ENCODE measurements at places on chromosomes 12 and 14.

- peak; percentile 7 for DNase-seq
Measured at GRCh38 chr12:41497409-41497808, 309.3 kb downstream of the PDZRN4 start.

DNA sequence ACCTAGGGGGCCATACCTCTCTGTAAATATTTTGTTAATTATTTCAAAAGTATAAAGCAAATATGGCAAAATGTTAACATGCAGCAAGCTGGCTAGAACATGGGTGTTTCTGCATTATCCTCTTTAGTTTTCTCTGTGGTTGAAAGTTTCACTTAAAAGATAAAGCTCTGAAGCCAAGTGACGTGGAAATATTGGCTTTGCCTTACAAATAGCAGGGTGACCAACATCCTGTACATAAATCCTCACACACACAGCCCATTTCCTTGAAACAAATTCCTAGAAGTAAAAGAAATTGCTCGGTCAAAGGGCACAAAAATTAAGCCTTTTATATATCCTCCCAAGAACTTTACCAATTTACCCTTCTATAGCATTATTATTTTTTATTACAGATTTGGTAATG lies 10.6 kb upstream of the VWF start:
- DNase-seq = peak; percentile 9

DNA sequence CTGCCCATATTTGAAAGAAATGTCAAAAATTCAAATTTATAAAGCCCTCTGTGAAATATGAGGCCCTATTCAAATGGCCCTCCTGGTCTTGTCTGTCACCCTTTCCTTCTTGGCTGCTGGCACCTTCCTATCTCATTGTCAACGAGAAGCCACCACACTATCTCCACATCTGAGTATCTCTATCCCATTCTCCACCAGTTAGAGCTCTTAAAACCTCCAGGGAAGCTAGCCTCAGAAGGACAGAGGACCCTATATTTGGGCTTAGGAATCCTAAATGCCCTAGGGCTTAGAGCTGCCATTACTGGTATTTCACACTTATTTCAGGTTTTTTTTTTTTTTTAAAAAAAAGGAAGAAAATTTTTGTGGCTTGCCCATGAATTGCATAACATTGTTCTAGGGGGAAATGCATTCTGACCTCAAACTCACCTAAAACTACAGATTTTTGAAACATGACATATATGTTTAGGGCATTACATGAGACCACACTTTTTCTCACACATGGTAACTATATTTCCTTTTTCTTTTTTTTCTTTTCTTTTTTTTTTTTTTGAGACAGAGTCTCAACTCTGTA lies 25.0 kb downstream of the SLC25A21 start:
- peak; percentile 55 for DNase-seq

- no peak for DNase-seq
Measured at GRCh38 chr12:82838827-82839226, 152.1 kb downstream of the TMTC2 start.

- no peak for DNase-seq
Measured at GRCh38 chr14:73457041-73457923, 1.1 kb downstream of the NUMB start.

DNA sequence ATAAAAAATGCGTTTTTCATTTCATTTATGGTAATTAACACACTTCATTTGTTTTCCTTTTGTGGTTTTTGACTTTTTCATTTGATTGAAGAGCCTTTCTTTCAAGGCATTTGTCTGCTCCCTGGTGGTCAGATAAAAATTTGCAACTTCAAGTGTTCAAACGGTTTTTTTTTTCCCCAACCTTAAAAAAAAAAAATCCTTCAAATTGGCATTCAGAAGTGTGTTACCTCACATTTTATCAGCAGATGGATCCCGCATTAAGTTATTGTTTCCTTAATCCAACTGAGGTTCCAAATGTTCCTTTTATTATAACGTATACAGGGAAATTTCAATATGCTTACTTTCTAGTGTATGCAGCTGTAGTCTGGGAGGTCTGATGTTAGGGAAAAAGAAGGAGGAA lies 47.2 kb downstream of the MYF5 start:
- peak; percentile 68 for DNase-seq

- no peak for DNase-seq
Measured at GRCh38 chr12:60529723-60530122, 933.9 kb downstream of the SLC16A7 start.

GRCh38 chr12:26238341-26239121 lies 43.2 kb downstream of the SSPN start:
- peak; percentile 91 for DNase-seq

GRCh38 chr14:84006643-84007155 lies 1523.2 kb upstream of the FLRT2 start:
- DNase-seq = no peak

- DNase-seq = no peak
Measured at GRCh38 chr12:39427360-39427808, 15.5 kb downstream of the KIF21A start.

DNA sequence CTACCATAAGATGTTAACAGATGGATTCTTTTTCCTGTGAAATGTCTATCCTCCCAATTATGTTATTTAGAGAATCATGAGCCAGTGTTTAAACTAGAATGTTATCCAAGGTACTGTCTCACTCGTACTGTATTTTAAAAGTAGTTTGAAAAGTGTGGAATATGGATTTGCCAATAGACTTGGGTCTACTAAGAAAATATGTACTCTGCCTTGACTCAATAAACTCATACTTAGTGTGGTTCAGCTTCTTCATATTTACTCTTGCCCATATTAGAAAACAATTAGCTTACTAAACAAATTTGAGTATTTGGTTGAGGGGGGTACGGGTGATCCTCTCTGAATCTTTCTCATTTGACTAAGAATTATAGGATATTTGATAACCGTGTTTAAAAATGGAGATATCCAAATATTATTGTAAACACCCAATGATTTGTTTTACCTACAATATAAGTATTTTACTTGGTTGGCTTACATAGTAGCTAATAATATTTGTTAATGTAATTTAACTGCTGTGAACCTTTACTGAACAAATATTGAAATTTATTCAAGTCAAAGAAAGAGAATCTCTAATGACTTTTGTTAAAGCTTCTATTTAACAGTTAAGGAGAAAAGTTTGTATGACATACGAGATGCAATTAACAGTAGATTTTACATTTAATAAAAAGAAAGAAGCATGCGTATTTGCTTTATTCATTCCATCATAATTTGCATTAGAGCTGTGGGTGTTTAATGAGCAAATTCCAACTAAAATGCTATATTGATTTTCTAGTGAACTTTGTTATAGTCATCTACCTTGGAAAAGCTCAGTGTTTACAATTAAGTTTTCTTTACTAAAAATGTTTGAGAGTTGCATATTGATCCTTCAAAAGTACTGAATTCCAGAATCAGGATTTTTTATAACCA lies 81.2 kb downstream of the MIPOL1 start:
- DNase-seq = no peak

DNA sequence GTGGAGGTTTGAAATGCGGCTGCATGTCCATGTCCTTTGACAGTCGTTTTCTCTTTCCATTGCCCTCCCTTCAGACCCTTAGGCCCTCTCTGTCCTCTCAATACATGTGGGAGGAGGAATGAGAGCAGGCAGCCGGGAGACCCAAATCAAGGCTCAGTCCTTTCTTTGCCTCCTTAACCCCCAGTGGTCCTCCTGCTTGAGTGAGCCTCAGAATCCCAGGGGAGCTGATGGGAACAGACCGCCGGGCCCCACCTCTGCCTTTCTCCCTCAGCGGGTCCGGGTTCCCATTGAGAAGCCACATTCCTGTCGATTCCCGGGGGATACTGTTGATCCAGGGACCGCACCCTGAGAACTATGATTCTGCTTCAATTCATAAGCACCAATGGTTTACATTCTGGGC lies 77.9 kb upstream of the RFLNA start:
- DNase-seq = no peak

DNA sequence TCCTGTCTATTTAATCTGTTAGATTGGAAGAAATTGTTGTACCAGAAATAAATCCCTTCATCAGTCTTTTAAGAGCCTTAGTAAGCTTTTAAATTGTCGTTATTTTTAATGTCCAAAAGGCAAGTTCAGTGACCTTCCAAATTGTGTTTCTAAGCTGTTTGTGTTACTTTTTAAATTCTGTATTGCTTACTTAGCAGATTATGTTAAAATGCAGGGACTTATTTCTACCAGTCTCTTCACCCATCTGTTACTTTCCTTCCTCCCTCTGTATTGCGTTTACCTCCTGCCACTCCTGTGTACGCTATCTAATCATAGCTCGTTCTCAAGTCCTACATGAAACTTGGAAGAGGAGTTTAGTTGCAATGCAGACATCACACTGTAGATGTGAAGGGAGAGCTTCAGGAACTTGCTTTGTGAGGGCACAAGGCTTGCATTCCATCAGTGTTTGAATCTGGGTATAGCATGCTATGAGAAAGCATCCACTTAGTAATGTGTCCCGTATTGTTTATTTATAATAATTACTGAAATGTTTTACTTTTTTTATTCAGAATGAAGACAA lies 406.5 kb upstream of the RGS6 start:
- DNase-seq = no peak

DNA sequence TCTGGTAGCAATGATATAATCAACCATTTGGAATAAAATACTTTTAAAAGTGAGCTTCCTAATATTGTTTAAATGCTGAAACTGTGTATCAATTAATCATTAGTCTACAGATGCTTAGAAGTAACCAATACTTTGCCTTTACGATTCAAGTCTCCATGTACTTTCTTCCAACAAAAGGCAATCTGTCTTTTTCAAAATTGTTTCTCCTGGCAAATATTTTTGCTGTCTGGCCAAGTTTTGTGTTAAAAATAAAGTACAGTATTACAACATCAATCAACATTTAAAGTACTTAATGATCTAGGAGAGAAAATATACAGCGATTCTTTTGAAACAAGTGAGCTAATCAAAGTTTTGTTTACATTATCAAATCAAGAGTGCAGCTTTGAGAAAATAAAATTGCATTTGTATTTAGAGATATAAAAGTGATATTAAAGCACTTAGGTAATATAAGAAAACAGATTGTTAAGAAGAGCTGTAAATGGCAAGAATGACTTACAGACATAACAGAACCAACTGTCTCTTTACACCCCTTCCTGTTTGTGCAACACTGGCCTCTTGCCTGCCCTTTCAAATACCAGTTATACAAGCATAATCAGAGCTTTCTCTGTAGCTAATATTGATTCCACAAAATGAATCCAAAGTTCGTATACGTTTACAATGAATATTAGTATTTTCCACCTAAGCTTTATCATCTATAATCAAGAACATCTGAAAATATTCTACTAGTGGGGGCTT lies 38.2 kb upstream of the FBLN5 start:
- DNase-seq = peak; percentile 33

- no peak for DNase-seq
Measured at GRCh38 chr12:3540387-3540990, 49.5 kb downstream of the PRMT8 start.

DNA sequence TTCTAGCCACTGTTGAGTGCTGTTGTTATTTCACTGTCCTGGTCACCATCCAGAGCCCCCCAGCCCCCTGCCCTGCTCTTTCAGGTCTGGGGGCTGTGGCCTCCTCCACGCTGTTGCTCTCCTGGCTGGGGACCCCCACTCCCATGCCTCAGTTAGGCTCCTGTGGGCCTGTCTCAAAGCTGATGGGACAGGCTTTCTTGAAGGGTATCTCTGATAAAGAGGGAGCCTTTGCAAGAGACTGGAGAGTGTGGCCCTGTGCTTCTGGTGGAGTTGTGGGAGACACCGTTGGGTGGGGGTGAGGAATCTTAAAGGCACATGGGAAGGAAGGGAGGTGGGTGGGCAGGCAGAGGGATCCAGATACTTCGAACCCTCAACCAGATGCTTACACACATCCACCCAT lies 12.2 kb upstream of the KRT86 start:
- DNase-seq = no peak

- no peak for DNase-seq
Measured at GRCh38 chr12:51891843-51892242, 3.9 kb downstream of the ANKRD33 start.

Measured in fibroblast of upper back skin (primary cell).